Esophagus mucosa (tissue), 1 donor: ENCODE measurements at places on chromosomes 7 and 10. TPM values are rescaled to one million over a fixed set of nuclear protein-coding genes. Genes with fewer than 3 reads are reported as not detected.

DNA sequence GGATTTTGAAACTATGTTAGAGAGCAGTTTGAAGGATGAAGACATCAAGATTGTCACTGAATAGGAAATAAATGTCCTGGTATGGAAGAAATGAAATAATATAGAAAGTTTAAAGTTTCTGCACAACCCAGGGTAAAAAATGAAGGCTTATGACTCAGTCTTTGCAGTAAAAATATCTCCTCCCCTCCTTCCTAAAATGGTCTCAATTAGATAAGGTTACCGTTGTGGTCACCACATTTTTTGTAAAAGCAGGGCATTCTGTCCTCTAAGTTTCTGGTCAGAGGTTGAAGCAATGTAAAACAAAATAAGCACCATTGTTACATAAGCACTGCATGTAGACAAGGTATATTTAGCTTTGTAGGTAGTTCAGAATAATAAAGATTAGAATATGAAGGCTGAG is 403.5 kb downstream of the SUGCT start:
- ATAC-seq = no peak

DNA sequence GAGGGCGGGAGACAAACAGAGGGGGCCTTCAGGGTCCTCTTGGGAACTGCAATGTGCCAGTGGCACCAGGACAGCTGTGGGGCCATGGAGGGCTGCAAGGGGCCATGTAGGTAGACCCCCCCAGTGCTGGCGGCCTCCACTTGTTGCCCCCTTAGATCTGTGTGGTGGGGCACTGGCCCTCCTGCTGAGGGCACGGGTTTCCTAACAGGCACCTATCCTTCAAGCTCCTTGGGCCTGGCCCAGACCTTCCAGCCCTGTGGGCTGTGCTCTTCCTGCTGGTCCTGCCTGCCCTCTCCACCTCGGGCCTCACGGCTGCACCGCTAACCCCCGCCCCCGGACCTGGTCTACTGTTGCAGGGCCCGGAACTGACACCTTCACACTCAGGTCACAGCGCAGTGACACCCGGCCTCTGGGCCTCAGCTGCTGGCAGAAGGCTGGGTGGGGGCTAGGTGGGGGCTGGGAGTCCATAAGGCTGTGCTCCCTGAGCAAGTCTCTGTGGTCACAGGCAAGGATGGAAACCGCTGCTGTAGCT is 12.6 kb downstream of the RASGEF1A start:
- ATAC-seq = no peak

- no peak for ATAC-seq
These were observed 151.7 kb upstream of the TAC1 start for GRCh38 chr7:97580205-97580604.

CYP26C1 gene
- total RNA-seq = not detected

DNA sequence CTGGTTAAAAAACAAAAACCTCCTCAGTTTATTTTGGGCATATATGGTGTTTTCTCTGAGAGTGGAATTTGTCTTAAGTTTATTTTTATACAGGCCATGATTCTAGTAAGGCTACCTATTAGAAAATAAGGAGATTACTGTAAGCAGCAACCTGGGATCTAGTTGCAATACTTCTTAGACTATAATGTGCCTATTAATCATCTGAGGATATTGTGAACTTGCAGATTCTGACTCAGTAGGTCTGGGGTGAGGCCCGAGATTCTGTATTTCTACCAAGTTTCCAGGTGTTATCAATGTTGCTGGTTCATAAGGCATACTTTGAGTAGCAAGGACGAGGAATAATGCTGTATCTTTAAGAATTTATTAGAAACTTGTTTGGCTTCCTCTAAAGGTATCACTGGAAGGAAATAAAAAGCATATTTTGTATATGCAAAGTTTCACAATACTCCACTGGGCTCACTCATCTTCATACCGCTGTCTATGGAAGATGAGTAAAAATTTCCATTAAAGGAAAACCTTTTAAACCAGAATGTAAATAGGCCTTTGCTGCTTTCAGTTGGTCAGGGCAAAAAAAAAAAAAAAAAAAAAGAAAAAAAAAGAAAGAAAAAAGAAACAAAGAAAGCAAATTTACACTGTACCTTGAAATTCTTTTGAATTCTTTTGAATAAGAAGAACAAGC is 105.8 kb downstream of the BMPER start:
- no peak for ATAC-seq

GRCh38 chr10:121919666-121920065 is 8.2 kb downstream of the ATE1 start:
- no peak for ATAC-seq

DNA sequence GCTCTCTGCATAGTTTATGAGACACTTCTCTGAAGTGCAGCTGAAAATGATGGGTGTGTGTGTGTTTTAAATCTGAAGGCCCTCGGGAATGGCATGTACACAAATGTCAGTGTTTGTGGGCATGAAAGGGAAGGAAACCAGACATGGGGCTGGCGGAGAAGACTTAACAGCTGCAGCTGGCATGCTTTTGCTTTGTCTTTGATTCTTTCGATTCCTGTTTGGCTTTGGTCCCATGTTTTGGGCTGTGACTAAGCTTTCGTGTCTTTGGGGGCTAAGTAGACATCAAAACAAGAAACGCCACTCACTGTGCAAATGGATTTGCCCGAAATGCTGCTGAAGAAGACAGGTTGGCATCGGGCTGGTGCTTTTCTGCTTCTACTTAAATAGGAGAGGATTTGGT is 179.3 kb downstream of the PFKFB3 start:
- no peak for ATAC-seq
